ENCODE measurements at places on chromosomes 5 and 9.

- DNase-seq = no peak
These were observed 10.1 kb upstream of the RBM27 start for GRCh38 chr5:146193285-146193684.

- peak; percentile 34 for DNase-seq
These were observed 75.2 kb downstream of the AOPEP start for GRCh38 chr9:94801681-94802080.

DNA sequence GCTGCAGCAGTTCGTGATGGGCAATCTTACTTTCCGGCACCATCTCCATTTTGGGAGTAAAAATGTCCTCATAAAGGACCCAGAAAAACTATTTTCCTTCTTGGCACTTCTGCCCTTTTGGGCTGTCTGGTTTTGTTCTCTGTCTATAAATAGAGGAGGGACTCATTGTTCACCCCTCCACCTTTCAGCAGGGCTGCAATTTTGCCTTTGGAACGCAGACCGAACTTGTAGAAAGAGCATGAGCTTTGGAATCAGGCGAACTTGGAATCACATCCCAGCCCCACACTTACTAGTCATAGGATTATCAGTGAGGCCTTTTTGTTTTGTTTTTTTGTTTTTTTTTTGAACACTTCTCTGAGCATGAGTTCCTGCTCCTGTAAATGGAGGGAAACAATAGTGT, 178.1 kb upstream of the IL12B start:
- DNase-seq = no peak

- no peak for DNase-seq
These were observed 3.9 kb downstream of the ALAD start for GRCh38 chr9:113397203-113397631.

DNA sequence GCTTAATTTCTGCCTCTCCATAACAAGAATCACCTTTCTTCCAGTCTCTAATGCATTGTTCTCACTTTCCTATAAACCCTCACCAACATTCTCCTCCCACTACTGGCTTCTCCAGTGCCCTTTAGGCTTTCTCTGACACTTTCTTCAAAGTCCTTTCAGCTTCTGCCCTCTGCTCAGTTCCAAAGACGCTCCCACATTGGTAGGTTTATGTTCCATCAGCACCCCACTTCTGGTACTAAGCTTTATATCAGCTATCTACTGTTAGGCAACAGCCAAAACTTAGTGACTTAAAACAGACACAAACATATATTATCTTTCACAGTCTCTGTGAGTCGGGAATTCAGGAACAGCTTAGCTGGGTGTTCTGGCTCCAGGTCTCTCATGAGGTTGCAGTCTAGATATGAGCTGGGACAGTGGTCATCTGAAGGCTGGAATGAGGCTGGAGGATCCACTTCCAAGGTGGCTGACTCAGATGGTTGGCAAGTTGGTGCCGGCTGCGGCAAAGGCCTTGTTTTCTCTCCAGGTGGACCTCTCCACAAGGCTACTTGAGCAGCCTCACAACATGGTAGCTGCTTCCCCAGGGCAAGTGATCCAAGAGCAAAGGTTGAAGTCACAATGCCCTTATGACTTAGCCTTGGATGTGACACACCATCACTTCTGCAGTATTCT, 37.4 kb downstream of the BOD1 start:
- DNase-seq = no peak

DNA sequence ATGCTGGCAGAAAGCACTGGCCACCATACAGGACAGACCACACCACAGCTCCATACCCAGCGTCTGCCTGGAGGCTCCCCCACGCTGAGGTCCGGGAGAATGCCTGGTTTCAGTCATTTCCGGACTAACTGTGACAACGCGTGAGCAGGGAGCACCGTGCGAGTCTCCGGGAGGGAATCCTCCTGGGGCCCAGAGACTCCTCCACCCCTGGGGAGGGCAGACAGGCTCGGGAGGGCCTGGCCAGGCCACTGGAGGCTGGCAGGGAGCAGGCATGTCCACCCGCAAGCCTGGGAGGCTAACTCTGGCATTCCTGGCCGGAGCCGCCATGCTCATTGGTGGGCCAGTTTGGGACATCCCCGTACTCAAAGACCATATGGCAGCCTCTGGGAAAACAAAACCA, 6.5 kb downstream of the BRD3OS start:
- DNase-seq = no peak

- DNase-seq = peak; percentile 29
These were observed 309.0 kb downstream of the MAN2A1 start for GRCh38 chr5:109998726-109999125.

- no peak for DNase-seq
These were observed 510 bp downstream of the NOXA1 start for GRCh38 chr9:137423514-137424291.

DNA sequence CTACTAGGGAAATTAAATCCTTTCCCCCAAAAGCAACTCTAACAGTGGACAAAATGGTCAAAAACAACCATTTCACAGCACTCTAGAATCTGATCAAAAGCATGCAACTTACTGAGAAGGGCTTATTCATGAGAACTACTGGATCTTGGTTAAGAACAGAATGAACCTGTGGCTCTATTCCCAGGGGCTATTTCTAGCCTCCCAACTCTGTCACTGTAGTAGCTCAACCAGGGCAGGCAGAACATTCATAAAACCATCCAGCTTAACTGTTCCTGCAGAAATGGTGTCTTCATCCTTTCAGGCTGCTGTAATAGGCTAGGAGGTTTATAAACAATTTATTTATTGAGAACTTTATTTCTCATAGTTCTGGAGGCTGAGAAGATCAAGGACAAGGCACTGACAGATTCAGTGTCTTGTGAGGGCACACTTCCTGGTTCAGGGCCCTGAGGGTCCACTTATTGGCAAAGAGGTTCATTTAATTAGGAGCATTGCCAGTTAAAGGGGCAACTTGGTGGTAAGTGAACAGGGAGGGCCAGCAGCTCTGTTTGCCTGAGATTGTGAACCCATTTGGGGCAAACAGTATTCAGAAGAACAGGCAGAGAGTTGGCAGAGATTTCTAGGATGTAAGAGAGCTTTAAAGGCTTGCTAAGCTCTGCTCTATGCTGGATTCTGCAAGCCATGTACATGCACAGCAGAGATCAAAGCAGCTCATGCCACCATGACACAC, 238.5 kb upstream of the FBXL7 start:
- DNase-seq = no peak

GRCh38 chr5:145976431-145977155, 40.2 kb downstream of the SH3RF2 start:
- DNase-seq = no peak

DNA sequence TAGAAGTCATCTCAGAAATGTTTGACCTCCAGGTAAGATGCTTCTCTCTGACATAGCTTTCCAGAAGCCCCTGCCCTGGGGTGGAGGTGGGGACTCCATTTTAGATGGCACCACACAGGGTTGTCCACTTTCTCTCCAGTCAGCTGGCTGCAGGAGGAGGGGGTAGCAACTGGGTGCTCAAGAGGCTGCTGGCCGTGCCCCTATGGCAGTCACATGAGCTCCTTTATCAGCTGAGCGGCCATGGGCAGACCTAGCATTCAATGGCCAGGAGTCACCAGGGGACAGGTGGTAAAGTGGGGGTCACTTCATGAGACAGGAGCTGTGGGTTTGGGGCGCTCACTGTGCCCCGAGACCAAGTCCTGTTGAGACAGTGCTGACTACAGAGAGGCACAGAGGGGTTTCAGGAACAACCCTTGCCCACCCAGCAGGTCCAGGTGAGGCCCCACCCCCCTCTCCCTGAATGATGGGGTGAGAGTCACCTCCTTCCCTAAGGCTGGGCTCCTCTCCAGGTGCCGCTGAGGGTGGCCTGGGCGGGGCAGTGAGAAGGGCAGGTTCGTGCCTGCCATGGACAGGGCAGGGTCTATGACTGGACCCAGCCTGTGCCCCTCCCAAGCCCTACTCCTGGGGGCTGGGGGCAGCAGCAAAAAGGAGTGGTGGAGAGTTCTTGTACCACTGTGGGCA, 642 bp downstream of the CSF2 start:
- DNase-seq = no peak

GRCh38 chr9:135343136-135343535, 136.4 kb upstream of the PPP1R26 start:
- no peak for DNase-seq

GRCh38 chr5:159779481-159779880, 136.8 kb upstream of the ADRA1B start:
- peak; percentile 45 for DNase-seq

GRCh38 chr5:102036927-102037326, 259.2 kb downstream of the SLCO4C1 start:
- no peak for DNase-seq

DNA sequence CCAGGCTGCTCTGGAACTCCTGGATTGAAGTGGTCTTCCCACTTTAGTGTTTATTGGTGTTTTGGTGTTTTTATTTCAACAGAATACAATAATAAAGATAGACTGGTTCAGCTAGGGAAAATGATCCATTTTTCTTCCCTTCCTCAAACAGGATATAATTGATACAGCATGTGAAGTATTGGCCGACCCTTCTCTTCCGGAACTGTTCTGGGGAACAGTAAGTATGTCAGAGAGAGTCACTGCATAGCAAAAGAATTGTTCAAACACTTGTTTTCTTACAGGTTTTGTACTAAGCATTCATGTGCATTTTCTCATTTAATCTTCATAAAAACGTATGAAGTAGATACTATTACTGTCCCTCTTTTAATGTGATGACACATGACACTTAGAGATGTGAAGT, 31.6 kb downstream of the NUP188 start:
- DNase-seq = peak; percentile 28

GRCh38 chr9:135641745-135642144, 2.4 kb upstream of the GLT6D1 start:
- DNase-seq = no peak

DNA sequence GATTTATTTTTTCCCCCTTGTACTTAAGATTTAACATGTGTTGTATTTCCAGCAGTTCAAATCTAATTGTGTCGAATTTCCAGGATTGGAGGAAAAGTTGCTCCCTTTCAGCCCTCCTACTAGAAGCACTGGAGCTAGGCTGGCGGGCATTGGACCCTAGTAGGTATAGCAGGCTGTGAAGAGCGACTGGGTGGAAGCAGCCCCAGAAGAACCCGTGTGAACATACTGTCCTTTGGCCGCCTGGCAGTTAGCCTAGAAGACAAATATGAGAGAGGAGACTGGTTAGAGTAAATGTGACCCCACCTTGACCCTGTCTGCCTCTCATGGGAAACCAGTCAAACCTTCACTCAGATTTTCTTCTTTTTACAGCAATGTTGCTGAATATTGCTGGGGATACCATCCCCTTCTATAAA, 13.9 kb downstream of the ALDOB start:
- DNase-seq = no peak

- peak; percentile 69 for DNase-seq
These were observed at the start of gene ZNF883 for GRCh38 chr9:113011911-113012381. TSS of gene ZNF883 (minus strand) at chr9:113012192.

GRCh38 chr5:61416010-61416409, 84.0 kb downstream of the ZSWIM6 start:
- DNase-seq = no peak

- no peak for DNase-seq
These were observed 595.7 kb downstream of the EFNA5 start for GRCh38 chr5:107074996-107075395.

GRCh38 chr5:77170196-77170890, 40.1 kb upstream of the PDE8B start:
- DNase-seq = peak; percentile 22

DNA sequence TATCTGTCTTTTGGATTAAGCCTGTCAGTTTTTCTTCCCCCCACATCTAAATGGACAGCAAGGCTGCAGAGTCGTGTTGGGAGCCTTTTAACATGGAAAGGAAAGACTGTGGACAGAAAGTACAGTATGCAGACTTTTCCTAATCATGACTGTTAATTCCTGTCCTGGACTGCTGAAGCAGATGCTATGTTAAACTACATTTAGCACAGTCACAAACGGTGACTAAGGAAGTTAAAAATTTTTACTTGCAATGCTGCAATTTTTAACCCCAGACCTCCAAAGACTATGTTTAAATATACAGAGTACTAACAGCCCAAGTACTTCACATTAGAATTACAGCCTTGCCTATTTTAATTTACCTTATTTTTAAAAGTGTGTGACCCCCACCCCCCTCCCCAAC, 51.8 kb downstream of the ELAVL2 start:
- no peak for DNase-seq

DNA sequence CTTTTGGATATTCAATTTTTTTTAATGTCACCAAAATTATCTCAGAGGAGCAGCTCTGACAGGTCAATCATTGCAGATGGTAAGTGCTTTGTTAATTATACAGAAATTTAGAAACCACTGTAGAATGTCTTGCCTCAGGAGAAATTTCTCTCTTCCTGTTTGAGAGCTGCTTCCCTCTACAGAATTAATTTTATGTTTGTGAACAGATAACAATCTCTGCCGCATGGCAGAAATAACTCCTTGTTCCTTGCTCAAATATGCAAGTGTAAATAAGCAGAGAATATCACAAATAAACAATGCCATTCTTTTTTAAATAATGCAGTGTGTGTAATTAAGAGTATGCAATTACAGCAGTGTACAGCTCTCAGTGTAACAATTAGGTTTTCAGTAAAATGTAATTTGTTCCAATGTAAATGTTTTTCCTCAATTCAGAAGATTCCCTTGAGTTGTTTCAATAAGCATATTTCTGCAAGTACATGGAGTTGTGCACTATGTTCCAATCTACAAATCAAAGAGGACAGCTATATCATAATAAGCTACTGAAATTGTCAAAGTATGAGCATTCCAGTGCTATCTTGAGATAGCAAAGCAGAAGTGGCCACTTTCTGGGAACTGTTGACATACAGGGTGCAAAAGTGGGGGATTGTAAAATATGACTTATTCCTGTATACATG, 1012.8 kb downstream of the MAT2B start:
- no peak for DNase-seq

- no peak for DNase-seq
These were observed 183.8 kb upstream of the ITGA1 start for GRCh38 chr5:52603778-52604554.

GRCh38 chr5:92548346-92548745, 1032.7 kb downstream of the NR2F1-AS1 start:
- peak; percentile 30 for DNase-seq

DNA sequence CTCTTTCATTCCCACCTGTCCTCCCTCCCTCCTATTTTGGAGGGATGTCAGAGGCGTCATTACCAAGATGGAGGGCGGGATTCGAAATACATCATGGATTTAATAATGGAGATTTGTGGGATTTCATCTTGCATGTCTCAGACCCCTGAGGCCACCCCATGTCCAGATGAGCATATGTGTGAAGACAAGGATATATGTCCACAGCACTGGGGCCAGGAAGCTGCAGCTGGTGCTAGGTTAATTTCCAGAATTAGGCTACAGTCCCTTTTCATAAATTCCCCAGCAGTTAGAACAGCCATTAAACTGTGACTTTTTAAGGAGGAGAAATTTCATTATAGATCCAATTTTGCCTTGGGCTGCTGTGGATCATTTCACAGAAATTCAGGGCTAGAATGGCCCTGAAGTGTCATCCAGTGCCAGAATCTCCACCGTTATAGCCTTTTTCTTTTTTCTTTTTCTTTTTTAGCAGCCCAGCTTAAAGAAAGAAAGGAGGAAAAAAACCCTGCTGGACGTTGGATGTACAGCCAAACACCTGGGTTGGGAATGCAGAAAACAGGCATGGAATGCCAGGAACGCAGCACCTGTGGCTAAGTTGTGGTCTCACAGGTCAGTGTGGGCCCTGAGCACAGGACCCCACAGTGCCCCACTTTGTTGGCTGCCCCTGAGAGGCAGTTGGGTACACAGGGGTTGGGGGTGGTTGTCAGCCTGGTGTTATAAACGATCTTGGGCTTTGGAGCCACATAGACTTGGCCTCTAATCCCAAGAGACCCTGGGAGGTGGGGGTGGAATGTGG, 50.2 kb upstream of the CXCL14 start:
- no peak for DNase-seq
